Activated T-helper 1 cell treated with anti-CD3 and anti-CD28 coated beads, Interleukin-12 subunit alpha, Interleukin-12 subunit beta, Interleukin-2, Interleukin-4 antibody, amounts not matched to agents 30 ng/mL and 10 ng/mL and 1 ng/mL, durations not matched to agents 14 hours and 24 hours and 36 hours (primary cell): ENCODE measurements at places on chromosomes 11 and 22. TPM values are rescaled to one million over a fixed set of nuclear protein-coding genes. Genes with fewer than 3 reads are reported as not detected.

Gene CLCF1
- 0.64 and 0.73 TPM in 2 replicates for total RNA-seq

Gene DSCAML1
- not detected in 2 replicates for total RNA-seq

Gene RIMBP3C
- total RNA-seq = 0.32 and 0.34 TPM in 2 replicates

Gene HEPN1
- not detected in 2 replicates for total RNA-seq

Gene KRTAP5-5
- total RNA-seq = not detected in 2 replicates

Gene OR52N4
- 0.16 TPM in 1 of 2 replicates, not detected in the other for total RNA-seq

Gene EMID1
- not detected in 2 replicates for total RNA-seq

Gene PACSIN2
- 30.5 and 31.7 TPM in 2 replicates for total RNA-seq

Gene DTX4
- total RNA-seq = 0.05 TPM in 2 replicates

Gene FOSL1
- 31.7 and 33.5 TPM in 2 replicates for total RNA-seq

Gene EFCAB6
- total RNA-seq = 0.17 TPM in 1 of 2 replicates, not detected in the other

Gene MUC5AC
- not detected in 2 replicates for total RNA-seq

Gene BLID
- total RNA-seq = not detected in 2 replicates

Gene NARS2
- 38.2 and 38.7 TPM in 2 replicates for total RNA-seq

Gene CCDC81
- 0.98 and 1.3 TPM in 2 replicates for total RNA-seq

Gene CASP12
- not detected in 2 replicates for total RNA-seq

Gene SAC3D1
- total RNA-seq = 17.4 and 17.7 TPM in 2 replicates

Gene CTSW
- total RNA-seq = 5.7 and 7.4 TPM in 2 replicates

Gene UVRAG
- total RNA-seq = 18.6 and 19.5 TPM in 2 replicates

Gene ENTHD1
- total RNA-seq = 0.08 and 0.20 TPM in 2 replicates

Gene HEPHL1
- total RNA-seq = not detected in 2 replicates

Gene ARFGAP2
- total RNA-seq = 111 and 116 TPM in 2 replicates

Gene APLNR
- not detected in 2 replicates for total RNA-seq

Gene DEUP1
- not detected in 2 replicates for total RNA-seq

Gene KCNE3
- not detected in 2 replicates for total RNA-seq

Gene SEPTIN3
- 7.0 and 7.9 TPM in 2 replicates for total RNA-seq
